ENCODE measurements at places on chromosomes 13 and 19.

- DNase-seq = peak; percentile 73
Measured at GRCh38 chr19:34501339-34502320, 20.1 kb downstream of the WTIP start.

- DNase-seq = no peak
Measured at GRCh38 chr13:78129359-78129758, 210.7 kb upstream of the EDNRB start.

DNA sequence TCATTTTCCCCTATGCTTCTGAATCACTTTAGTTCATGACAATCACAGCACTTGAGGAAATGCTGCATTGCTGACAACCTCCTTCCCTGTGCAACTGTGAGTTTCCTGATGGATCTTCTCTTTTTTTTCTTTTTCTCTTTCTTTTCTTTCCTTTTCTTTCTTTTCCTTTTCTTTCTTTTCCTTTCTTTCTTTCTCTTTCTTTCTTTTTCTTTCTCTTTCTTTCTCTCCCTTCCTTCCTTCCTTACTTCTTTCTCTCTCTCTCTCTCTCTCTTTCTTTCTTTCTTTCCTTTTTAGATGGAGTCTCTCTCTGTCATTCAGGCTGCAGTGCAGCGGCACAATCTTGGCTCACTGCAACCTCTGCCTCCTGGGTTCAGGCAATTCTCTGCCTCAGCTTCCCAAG, 247.9 kb upstream of the HTR2A start:
- DNase-seq = no peak

GRCh38 chr13:35648201-35648600, 171.7 kb upstream of the MAB21L1 start:
- DNase-seq = no peak

- DNase-seq = no peak
Measured at GRCh38 chr19:57813919-57814504, 701 bp downstream of the ZNF552 start.

DNA sequence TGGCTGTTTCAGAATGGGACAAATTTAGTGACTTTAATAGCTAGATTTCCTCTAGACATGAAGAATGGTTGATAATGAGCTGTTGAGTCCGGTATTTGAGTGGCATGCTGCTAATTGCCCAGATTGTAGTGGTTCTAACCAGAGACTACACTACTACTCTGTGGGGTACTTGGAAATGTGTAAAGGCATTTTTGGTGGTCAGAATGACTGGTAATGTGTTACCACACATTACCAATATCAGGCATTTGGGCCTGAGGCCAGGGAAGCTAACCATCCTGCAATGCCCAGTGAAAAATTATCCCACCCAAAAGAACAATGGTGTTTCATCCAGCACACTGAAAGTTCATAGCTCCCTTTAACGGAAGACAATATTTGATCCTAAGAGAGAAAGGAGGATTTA, 17.5 kb upstream of the N4BP2L1 start:
- no peak for DNase-seq

DNA sequence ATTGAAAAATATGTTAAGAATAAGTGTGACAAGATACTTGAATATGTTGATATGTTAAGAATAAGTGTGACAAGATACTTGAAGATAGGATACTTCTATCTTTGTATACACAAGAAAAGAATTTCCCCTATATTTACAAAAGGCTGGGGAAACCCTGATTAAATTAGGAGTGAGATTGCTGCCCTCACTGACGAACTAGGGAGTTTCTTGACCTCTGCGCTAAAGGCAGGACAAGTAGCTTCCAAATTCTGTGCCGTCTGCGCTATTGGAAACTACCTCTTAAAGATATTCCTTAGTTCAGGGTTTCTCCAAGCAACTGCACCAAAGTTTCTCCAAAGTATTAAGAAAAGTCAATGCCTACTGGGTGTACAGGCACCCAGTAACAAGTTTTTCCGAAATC, 730 bp downstream of the ZNF260 start:
- DNase-seq = no peak

DNA sequence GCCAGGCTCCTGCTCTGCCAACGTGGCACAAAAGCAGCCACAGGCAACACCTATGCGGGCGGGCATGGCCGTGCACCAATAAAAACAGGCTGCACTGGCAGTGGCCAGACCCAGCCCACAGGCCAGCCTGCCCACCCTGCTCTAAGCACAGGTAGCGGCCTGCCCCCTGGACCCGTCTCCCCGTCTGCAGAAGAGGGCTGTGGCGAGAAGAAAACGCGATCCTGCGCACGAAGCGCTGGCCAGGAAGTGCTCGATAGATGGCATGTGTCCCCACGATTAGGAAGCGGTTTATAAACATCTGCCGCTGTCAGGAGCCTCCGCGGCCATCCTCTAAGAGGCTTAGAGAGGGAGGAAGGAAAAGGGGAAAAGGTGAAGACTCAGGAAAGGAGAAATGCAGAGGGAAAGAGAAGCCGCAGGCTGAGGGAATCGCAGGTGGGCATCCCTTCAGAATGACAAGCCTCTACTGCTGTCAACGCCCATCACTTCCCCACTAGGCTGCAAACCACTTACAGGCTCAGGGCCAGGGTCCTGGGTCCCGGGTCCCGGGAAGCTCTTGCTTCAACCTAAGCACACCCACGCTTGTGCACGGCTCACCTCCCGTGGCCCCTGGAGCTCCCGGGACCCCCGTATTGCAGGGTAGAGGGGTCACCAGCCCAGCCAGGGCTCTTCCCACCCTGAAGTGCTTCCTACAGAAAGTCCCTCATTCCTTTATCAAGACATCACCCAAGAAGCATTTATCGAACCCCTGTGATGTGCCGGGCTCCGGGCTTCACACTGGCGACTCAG, 10.5 kb downstream of the MLLT1 start:
- no peak for DNase-seq

DNA sequence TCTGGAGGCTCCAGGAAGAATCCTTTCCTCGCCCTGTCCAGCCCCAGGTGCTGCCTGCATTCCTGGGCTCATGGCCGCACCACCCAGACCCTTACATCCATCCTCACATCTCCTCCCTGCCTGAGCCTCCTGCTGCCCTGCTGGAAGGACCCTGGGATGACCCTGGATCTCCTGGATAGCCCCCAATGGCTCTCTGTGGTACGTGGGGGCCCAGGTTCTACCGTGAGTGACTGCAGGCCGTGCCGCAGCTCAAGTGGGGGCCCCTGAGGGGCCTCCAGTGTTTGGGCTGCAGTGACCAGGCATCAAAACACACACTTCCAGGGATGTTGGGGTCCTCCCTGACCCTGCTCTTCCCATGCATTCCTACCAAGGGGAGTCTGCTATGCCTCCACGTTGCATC, 8.3 kb upstream of the MCF2L start:
- DNase-seq = no peak

DNA sequence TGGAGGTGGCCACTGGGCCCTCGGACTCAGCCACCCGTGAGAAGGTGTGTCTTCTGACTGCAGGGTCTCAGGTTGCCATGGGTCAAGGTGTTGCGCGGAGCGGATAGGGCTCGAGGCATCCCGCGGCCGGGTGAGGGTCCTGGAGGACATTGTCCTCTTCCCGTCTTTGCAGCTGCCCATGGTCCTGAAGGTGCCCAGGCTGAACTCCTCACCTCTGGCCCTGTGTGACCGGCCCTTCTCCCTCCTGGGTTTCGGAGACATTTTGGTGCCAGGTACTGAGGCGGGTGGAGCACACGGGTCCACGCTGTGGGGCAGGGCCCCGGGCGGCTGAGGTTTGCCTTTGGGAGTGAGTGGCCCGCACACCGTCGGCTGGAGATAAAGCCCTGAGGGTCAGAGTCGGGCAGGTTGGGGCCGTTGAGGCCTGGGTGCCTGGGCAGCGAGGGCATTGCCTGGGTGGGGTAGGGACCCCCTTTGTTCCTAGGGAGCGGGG, 15.6 kb upstream of the TMPRSS9 start:
- no peak for DNase-seq

DNA sequence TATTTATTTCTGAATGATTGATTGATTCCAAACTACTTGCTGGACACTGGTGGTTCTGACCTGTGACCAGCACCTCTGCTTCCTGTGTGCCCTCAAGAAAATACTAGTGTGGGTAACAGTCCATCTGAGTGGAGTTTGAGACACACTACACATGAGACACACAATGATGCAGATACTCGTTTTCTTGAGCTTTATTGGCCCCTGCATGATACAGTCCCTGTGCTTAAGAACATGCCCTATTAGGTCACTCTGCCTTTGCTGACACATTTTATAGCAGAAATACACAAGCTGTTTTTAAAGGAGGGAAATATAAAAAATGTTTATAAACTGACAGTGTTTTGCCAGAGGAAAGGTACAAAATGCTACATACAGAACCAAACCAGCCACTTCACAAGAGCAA, 126.9 kb downstream of the STK24 start:
- DNase-seq = no peak

GRCh38 chr19:2478278-2478755, 2.4 kb downstream of the GADD45B start:
- no peak for DNase-seq

GRCh38 chr19:19115954-19116353, 22.3 kb downstream of the TMEM161A start:
- DNase-seq = peak; percentile 30

- DNase-seq = no peak
Measured at GRCh38 chr13:26168237-26168814, 53.8 kb downstream of the RNF6 start.

DNA sequence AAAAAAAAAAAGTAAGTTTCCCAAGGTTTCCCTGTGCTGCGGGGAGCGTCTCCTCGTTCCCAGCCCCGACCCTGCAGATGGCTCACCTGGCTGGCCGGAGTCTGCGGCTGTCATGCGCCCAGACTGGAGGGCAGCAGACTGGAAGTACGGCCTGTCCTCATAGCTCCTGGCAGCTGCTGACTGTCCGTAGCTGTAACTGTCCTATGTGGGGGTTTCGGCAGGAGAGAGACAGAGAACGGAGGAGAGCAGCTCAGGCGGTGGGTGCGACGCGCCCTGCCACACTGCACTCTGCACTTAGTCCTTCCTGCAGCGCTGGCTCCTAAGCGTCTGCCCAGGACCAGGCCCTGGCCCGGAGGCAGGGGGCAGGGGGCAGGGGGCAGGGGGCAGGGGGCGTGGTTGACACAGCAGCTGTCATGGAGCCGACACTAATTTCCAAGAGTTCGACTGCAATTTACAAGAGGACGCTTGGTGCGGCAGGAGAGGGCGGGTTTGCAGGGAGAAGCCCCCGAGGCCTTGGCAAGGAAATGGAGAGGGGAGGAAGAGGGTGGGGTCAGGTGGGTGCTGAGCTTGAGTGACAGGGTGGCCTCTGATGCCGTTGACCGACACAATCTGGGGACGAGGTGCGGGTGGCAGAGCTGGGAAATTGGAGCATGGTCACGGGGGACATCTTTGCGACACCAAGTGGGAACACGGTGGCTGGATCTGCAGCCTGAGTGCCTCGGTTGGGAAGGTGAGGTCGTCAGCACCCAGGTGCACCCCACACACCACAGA, 35.1 kb downstream of the ZFR2 start:
- no peak for DNase-seq

DNA sequence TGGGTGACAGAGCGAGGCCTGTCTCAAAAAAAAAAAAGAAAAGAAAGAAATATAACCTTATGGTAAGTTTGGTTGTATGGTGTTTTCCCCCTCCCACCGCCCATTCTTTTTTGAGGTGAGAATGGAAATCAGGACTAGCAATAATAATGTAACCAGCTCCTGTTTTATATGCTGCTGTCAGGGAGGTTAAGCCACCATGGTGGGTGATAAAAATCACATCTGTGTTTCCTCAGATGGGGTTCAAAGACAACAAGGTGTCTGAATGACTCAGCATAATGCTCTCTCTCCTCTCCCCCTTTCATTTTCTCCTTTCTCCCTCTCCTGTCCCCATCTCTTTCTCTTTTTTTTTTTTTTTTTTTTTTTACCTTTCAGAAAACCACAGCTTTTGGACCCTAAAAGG, 28.3 kb upstream of the GARRE1 start:
- no peak for DNase-seq

- DNase-seq = no peak
Measured at GRCh38 chr13:24161980-24162525, 1.5 kb downstream of the SPATA13 start.

DNA sequence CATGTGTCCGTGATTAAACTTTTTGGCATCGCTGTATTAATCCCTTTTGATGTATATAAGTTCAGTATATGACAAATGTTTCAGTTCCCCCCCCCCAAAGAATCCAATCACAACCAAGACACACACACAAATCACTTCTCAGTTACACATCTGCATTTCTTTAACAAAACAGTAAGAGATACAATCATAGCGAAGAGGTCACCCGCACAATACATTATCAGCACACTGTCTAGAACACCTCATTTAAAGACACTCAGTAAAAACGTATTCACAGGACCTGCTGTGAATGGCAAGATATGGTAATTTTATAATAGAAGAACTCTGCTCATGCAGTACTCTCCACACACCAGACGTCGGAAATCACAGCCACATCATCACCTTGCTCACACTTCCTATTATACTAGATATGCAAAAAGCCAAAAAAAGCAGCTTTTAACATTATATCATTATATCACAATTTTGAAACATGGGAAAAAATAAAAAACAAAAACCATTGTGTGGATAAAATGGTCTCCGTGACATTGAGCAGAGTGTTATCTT, 71.4 kb upstream of the XPO4 start:
- no peak for DNase-seq

GRCh38 chr13:95304453-95304852, 3.2 kb upstream of the ABCC4 start:
- no peak for DNase-seq

- no peak for DNase-seq
Measured at GRCh38 chr13:61252213-61252612, 163.4 kb downstream of the PCDH20 start.

DNA sequence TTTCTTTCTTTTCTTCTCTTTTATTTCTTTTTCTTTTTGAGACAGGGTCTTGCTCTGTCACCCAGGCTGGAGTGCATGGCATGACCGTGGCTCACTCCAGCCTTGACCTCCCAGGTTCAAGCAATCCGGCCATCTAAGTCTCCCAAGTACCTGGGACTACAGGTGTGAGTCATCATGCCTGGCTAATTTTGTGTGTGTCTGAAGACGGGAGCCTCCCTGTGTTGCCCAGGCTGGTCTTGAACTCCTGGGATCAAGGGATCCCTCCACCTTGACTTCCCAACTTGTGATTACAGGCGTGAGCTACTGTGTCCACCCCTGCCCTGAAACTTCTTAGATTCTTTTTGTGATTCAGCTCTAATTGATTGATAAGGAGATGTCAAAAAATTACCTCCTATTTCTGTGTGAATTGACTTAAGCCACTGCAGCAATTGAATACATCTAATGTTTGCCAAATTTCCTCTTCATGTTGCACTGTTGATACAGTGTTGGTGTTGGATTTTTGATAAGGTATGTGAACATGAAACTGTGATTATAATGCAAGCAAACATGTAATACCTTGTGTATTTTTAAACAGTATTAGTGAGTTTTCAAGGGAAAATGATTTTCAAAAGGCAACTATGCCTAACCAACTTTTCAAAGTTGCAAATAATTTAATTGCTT, 22.6 kb downstream of the KLF5 start:
- DNase-seq = no peak

DNA sequence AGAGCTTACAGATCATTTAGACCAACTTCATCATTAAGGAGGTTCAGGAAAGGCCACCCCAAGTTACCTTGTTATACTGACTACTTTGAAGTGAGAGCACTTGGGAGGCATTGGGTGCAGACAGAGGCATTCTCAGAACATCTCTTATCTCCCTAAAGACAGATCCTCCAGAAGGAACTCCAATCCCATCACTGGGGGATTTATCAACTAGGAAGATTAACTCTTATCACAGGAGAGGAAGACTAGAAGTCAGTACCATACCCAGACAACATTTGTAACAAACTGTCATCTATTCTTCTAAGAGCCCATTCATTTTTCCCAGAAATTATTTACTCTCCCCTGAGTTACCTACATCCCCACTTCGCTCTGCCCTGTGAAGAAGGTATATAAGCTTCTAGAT, 5.8 kb upstream of the RFXAP start:
- no peak for DNase-seq

Measured in stimulated activated CD4-positive, alpha-beta T cell treated with anti-CD3 and anti-CD28 coated beads, Interleukin-1b, Interleukin-23, amount 100 ng/mL, for 4 hours (primary cell).